Stimulated activated CD8-positive, alpha-beta memory T cell treated with anti-CD3 and anti-CD28 coated beads, Interleukin-2, amount 100 ng/mL, for 48 hours (primary cell): ENCODE measurements at places on chromosomes 5 and 9.

DNA sequence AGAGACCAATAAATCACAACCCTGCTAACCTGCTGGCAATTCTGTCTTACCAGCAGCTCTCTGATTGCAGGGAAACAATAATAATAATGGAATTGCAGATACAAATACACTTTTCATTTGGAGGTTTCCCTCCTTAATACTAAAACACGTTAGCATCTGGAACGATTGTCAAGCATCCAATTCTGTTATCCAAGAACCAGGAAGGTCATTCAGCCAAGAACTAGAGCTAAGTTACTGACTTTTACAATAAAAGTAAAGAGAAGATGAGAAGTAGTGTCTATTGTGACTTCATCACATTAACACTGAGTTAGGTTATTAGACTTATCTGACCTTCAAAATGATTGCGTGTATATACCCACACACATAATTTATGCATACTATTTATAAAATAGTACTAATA is 335.6 kb downstream of the BRINP1 start:
- DNase-seq, result no peak

DNA sequence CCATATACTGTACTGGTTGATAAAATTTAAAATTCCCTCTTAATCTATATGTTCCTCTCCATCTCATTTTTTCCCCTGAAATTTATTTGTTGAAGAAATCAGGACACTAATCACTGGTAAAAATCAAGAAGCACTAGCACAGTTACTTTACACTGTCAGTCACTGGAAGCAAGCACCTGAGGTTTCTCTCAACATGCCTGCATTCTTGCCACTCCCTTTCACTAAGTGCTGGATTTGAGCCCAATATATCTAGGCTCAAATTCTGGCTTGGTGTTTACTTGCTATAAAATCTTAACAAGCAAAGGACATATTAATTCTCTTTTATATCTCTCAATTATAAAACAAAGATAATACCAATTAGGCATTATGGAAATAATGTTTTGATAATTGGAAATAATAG is 58.6 kb downstream of the DIAPH1 start:
- no peak for DNase-seq

- DNase-seq, result no peak
Measured at GRCh38 chr9:134662143-134662876, 20.7 kb downstream of the COL5A1 start.

DNA sequence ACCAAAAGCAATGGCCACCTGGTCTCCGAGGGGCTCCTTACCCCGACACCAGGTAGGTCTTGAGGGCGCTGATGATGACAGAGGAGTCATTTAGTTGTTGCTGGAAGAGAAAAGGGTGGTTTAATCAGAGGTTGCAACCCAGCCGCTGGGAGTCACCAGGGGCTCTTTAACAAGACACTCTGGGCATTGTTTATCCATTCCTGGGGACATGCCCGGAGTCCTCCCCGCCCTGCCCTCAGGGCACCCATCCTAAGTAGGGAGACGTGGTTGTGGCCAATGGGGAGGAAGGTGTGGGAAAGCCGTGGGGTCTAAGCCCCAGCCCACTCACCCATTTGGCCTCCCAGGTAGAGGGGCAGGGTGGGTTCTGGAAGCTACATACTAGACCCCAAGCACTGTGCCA is 3.1 kb downstream of the PTGES2 start:
- no peak for DNase-seq

GRCh38 chr5:173201636-173202265 is 33.3 kb downstream of the NKX2-5 start:
- no peak for DNase-seq

GRCh38 chr9:106980551-106981101 is 117.7 kb downstream of the ZNF462 start:
- no peak for DNase-seq

DNA sequence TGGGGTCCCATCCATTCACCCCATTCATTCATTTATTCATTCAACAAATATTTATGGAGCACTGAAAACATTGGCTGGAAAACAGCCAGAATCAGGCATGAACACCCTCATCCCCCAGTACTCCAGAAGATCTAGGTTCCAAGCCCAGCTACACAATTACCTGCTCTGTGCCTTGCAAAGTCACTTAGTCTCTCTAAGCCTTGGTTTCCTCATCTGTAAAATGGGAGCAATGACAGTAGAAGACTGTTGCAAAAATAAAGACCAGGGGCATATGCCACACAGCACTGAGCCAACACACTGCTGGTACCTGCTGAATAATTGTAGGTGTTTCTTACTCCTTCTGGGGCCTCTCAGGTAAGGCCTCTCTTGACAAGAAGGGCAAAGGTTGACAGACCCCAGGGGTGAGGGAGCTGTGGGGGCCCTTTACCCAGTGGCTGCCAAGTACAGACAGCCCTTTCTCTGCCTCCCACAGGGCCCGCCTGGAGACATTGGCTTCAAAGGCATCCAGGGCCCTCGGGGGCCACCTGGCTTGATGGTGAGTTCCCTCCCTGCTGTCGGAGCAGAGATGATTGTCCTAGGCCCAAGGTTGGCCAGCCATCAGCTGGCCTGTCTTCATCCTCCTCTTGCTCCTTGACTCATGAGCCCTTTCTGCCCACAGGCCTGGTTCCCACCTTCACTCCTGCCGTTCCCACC is 22.6 kb upstream of the ORM1 start:
- DNase-seq, result no peak

DNA sequence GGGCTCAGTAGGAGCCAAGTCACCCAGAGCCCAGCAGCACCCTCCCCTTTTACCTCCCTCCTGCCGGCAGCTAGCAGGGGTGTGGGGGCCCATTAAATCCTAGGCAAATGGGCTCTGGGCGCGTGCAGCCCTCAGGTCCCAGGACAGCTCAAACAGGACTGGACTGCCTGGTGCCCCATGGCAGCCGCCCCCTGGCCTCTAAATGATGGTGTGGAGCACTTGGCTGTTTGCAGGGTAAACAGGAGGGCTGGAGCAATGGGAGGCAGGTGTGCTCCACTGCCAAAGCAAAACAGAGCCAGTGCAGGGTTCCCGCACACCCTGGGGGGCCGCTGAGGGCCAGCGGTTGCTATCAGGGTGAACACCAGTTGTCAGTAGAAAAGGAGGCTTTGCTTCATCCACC is 55.9 kb upstream of the C5orf58 start:
- no peak for DNase-seq

GRCh38 chr9:32603914-32604852 is 31.2 kb upstream of the NDUFB6 start:
- DNase-seq, result no peak

GRCh38 chr5:180816608-180817534 is 14.3 kb upstream of the MGAT1 start:
- no peak for DNase-seq

GRCh38 chr9:36132086-36132485 is 4.4 kb upstream of the GLIPR2 start:
- no peak for DNase-seq

DNA sequence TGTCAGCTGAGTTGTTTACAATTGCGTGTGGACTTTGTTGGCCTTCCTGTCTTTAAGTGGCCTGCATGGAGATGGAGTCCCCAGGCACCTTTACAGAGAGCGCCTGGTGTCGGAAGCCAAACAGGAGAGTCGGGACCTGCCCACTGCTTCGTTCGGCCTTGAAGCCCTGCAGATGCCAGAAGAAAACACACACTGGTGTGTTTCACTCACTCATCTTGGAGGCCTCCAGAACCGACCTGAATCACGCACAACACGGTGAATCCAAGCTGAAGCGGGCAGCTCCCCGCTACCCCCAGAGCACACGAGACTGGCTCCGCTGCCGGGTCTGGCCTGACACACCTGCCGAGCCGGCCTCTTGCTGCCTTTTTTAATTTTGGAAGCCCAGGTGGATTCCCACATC is 419.4 kb upstream of the IRX4 start:
- no peak for DNase-seq

DNA sequence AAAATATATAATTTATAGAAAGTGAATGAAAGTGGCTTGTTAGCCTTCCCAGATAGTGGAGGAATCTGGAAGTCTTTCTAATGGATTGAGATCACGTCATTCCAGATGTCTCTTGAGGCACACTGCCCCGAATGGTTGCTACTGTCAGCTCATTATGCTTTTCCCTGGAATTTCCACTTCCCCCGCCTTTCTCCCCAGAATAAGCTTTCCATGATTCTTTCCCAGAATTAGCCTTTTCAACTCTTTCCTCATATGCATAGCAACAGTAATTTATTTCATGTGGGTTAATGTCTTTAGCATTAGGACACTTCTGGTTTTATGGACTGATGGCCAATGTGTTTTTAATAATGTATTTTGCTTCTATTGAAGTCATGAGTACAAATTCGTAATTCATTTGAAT is 81.5 kb downstream of the PALM2AKAP2 start:
- DNase-seq, result no peak

- no peak for DNase-seq
Measured at GRCh38 chr5:146213210-146213826, 9.9 kb downstream of the RBM27 start.

DNA sequence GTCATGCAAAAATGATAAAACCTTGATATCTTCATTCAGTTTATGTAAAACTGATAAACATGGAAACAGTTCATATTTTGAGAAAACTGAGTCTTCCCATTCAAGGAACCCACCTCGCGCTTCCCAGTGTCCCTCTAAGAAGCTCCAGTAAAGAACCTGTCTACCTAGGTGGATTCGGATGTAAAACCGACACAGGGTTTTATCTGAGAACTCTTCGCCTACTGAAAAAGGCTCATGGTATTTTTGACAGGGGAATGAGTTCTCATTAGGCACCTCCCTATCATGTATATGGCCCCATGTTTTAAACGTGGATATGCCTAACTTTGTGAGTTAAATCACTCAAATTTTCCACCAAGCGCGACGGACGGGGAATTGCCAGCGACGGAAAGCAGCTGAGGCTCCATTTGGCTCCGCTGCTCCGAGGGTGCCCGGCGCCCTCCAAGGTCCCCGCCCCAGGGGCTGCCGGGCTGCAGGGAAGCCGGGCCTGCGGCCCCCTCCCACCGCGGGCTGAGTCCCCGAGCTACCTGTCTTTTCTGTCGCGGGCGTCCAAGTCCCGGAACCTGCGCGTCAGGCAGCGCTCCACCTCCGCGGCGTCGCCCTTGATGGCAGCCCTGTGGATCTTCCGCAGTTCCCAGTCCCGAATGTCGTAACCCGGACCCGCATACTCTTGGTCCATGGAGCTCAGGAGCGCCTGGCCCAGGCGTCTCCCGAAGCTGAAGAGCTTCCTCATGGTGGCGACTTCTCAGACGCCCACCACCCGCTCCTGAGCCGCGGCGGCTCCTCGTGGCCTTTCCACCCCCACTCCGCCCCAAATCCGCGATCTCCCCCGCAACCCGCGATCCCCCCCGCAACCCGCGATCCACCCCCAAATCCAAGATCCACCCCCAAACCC is 594 bp downstream of the ANKRD18A start:
- peak; percentile 13 for DNase-seq

- DNase-seq, result no peak
Measured at GRCh38 chr5:77859306-77859705, 83.2 kb upstream of the TBCA start.

DNA sequence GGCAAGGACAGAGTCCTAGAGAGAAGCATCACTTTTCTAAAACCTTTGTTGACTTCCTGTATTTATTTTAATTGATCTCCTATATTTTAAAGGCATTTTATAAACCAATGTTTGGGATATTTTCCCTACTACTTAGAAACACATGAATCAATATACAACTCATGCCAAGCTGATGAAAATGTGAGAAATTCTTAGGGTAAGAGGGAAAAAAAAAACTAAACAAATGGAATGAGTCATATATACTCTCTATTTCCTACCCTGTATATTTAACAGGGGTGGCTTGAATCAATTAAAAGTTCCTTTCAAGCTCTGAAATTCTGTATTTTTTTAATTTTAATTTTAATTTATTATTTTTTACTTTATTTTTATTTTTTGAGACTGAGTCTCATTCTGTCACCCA is 19.6 kb downstream of the BAAT start:
- no peak for DNase-seq

DNA sequence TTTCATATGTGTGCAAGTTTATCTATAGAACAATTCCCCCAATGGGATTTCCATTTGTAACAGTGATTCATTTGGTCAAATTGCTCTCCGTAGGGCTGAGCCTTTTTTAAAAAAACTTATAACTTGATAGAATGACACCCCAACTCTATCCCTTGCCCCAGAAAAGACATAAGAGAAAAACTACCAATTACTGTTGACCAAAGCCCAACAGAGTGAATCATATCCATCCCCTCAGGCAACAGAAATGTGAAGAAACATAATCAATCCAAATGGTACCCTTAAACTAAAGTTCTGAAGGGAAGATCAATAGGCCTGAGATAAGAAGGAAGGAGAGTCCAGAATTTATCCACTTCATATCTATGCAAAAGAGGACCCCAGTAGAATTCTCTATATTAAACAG is 17.8 kb downstream of the TICAM2 start:
- DNase-seq, result no peak

DNA sequence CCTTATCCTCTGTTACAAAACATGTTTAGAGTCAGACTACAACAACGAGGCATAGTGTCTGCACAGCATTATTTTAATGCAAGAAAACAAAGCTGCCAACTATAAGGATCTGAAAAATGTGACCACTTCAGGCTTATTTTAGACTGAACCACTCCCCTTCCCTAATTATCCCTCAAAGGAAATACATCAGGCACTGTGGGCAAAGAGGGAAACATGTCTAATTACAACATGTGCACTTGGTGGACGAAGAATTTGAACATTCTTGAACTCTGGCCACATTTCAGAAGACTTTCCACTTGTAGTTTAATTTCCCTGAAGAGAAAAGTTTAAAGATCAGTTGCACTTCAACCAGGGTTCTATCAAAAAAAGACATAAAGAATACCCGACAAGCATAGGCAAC is 3.8 kb downstream of the MTMR12 start:
- DNase-seq, result no peak

DNA sequence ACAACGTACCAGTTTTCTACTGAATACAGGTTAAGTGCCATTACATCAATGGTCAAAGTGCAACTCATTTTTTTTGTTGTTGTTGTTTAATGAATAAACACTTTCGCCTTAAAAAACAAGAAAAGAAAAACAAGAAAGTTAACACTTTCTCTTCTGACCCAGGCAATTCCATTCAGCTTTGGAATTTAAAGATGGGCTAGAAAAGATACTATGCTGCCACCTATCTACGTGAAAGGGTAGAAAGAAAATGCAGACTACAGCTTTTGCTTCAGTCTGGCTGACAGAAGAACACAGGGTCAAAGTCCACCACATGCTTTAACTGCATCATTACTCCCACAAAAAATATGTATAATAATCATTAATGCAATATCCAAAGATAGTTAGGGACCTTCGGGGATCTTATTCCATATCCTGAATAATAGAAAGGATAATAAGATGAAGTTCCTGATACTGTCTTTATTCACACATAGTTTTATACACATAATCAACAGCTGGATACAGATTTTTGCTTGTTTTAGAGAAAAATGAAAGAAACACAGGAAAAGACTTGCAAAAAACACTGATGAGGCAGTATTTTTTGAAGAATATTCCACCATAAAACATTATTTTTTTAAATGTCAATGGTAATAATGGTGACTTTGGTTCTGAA is 40.4 kb downstream of the ZDHHC21 start:
- no peak for DNase-seq

DNA sequence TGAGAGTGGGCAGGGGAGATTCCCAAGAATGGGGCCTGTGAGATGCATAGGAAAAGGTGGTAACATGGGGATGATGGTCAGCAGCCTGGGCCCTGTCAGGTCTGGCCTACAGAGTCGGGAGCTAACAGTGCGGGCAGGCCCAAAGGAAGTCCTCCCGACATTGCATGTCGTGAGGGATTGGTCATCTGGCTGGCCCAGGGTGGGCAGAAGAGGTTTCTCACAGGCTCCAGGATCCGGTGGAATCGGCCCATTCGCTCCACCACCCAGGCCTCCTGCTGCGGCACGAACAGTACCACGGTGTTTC is 514 bp downstream of the STOML2 start:
- DNase-seq, result no peak
